ENCODE measurements at places on chromosomes 7 and 10. TPM values are rescaled to one million over a fixed set of nuclear protein-coding genes. Genes with fewer than 3 reads are reported as not detected.

DNA sequence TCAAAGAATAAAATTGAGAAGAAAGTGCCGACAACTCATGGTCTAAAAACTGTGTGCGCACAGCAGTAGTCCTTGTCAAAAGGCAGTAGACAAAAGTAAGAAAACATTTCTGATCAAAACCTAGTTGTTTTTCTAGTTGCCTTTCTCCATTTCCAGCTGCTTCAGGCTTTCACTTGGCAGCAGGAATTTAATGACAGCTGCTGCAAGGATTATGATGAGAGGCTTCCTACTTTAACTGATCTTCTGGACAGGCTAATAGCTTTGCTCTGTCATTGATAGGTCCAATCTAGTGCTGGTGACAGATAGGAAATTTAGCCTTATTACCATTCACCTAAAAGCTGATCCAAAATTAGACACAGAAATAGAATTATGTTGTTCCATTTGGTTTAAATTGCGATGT, 110.7 kb upstream of the SEMA3C start:
- no peak for DNase-seq

- no peak for DNase-seq
These were observed 76.1 kb upstream of the DGKB start for GRCh38 chr7:14978687-14979086.

The FAM25A gene
- not detected for total RNA-seq

DNA sequence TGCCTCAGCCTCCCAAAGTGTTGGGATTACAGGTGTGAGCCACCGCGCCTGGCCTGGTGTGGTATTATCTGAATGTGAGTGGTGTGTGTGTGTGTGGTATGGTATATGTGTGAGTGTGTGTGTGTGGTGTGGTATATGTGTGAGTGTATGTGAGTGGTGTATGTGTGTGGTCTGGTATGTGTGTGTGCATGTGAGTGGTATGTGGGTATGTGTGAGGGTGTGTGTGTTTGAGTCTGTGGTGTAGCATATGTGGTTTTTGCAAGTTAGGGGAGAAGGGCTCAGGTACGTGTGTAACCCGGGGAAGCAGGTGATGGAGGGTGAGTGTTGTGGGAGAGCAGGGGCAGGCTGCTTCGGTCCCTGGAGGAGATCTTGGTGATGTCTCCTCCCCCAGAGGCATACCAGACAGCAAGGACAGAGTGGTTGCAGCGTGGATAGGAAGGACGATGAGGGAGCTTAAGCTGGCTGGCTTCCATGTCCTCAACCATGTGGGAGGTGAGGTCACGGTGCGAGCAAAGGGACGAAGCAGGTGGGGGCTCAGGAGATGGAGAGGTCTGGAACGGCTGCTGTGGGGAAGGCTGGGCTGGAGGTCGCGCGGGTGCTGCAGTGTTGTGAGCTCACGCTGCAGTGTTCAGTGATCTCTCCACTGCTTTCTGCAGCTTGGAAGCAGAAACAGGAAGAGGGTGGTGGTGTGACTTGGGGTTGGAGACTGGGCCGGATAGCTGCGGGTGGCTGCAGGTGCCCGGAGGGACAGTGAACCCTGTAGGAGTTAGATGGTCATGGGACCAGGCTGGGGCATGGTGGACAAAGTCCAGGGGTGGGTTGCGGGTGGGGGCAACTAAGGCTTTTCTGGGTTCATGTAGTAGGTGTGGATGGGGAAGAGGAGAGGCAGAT, 5.0 kb downstream of the ZYX start:
- no peak for DNase-seq

GRCh38 chr7:88243345-88243909, 23.6 kb upstream of the SRI start:
- DNase-seq: peak; percentile 78

The INMT gene
- 0.19 TPM for total RNA-seq

DNA sequence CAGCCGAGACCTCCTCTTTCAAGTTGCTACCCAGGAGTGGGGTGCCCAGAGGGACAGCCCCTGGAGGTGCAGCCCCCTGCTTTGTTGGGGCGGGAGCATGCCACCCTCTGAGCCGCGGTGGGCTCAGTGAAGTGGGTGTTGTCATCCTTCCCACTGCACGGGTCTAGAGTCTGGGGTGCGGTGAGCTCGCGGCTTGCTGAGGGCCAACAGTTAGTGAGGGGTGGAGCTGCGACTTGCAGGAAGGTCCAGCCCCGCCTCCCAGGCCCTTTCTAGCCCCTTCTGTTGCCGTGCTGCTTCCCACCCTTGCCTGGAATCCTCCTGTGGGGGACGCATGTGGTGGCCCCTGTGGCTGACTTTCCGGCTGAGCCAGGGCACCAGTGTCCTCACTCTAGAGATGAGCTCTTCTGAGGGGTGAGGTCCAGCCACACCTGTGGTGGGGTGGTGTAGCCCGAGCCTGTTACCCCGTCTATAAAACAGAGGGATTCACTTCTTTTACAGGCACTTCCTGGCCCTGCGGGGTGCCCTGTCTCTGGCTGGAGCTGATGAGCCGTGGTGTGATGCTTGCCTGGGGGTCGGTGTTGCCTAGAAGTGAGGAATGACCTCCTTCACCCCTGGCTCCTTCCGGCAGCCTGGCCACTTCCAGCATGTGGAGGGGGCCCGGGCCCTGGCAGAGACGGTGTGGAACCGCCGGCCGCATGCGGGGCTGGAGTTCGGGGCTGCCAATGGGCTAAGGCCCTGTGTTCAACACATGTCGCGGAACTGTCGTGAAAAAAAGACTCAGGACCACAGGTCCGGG, 127.9 kb downstream of the FAM53B start:
- no peak for DNase-seq

DNA sequence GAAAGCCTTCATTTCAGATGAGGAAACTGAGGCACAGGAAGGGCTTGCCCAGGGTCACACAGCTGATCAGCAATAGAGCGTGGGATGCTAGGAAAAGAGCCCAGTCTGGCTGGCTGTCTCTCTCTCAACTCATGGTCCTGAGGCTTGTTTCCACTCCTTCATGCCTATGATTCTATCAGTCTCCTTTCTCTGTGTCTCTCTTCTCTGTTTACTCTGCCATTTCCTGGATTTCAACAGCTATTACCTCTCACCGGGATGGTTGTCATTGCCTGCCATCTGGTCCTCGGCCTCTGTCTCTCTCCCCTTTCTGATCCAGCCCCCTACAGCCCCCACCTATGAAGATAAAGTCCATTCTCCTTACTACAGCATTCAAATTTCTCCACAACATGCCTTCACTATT, 93.3 kb upstream of the AGBL3 start:
- no peak for DNase-seq

The PTPN20 gene
- total RNA-seq: not detected

GRCh38 chr10:54594289-54594688, 206.7 kb downstream of the PCDH15 start:
- DNase-seq: no peak

DNA sequence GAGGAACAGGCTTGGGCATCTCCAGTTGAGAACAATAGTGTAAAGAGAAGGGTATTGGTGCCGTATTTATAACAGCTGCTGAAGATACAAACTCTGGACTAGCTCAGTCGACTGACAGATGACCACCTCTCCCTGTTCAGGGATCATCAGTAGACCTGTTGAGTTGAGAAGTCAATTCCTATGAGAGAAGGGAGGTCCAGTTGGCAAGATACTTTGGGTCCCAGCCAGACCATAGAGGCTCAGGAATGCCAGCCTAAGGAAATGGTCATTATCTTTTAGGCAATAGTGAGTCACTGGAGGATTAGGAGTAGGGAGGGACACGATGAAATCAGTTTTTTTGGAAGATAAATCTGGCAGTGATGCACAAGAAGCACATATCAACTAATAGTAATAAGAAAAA, 202.9 kb downstream of the TRIL start:
- no peak for DNase-seq

GRCh38 chr7:44197474-44197873, 3.3 kb upstream of the YKT6 start:
- DNase-seq: no peak

DNA sequence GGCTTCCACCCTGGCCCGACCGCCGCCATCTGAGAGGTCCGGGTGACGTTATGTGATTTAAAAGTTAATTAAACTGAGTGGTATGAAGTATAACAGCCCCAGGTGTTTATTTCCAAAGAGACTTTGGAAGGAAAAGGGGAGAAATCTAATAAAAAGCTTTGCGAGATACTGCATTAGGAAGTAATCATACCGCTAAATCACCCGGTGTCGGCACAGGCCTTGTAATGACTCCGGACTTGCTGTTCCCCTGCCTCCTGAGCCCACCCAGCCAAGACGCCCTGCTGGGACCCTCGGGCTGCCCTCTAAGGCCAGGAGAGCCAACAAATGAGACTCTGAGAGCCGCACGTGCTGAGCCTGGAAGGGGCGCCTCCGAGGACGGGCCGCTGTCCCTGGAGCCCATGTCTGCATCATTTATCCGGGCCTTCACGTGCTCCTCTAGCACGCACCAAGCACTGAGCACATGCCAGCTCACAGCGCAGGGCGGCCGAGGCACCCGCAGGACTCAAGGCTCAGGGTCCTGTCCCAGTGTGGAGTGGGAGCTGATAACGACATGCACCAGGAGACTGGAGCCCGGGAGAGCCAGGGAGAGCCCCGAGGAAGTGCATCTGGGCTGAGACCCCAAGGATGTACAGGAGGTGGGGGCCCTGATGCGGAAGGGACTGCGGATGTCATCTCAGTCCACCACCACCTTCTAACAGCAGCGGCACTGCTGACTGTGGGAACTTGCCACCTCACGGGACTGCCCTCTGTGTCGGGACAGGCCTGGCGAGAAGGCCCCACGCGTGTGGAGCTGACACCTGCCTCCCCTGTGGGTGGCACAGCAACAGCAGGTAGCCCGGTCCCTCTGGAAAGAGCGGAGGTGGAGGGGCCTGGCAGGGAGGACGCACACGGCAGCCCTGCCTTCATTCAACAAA, 182.7 kb downstream of the ELFN1 start:
- DNase-seq: no peak

- DNase-seq: no peak
These were observed 11.8 kb downstream of the NACAD start for GRCh38 chr7:45076946-45077345.

- DNase-seq: no peak
These were observed 13.6 kb downstream of the ANXA11 start for GRCh38 chr10:80191589-80192270.

The CYP2E1 gene
- total RNA-seq: 2.2 TPM

DNA sequence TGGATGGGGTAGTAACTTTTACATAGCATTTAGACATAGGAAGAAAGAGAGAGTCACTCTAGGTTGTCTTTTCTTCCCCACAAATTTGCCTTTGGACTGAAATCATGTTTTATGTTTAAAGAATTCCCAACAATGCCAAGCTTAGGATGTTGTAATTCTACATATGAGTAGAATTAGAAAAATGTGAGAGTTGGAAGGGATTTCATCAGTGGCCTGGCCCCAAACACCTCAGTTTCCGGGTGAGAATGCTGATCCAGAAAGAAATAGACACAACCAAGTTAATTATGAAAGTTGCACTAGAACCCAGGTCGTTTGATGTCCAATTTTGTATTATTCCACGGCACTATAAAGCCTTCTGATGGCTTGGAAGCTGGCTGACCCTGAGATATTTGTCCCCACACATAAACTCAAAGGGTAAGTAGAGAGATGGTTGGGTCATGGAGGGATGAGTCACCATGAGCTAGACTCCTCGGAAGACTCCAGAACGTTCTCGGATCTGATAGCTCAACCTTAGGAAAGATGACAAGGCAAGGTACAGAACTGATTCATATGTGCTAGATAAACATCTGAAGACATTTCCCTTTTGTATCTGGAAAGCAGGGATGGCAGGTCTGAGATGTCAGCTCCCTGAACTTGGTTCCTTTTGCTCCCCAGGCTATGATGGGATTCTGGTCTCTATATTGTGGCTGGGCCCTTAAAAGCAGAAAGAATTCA, 48.8 kb upstream of the SLC35B4 start:
- no peak for DNase-seq

GRCh38 chr10:75444781-75445386, 13.5 kb downstream of the LRMDA start:
- DNase-seq: no peak

DNA sequence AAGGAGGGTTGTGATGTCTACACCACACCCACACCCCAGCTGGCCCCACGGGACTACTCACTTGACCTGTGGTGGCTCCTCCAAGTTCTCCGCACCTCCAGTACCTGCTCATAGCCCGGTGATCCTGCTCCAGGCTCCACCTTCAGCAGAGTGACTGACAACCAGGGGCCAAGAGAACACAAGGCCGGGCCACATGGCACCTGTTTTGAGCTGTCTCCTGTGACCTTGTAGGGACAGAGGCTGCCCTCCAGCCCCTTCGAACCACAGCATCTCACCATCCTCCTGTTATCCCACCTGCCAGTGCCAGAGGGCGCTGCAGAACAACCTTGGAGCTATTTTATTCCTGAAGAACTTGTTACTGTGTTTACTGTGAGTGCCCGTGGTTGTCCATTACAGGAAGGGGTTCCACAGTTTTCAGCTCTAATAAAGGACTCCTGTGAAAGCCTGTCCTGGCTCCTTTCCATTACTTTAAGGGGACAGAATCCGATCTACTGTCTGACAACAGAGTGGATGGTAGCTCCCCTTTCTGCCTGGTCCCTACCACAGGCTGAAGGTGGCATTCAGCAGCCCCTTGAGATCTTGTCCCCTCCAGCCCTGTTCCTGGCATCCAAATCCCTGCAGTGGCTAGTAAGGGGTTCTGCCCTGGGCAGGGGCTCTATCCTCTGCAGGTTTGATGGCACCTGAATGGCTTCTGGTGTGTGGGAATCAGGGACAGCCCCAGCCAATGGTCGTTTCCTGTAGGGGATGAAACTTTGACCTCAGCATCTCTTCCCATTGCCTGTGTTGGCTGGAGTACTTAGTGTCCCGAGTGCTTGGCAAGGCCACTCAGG, 50.8 kb downstream of the C10orf120 start:
- peak; percentile 82 for DNase-seq

Measured in GM23338 (cell line).